Activated CD4-positive, alpha-beta T cell treated with anti-CD3 and anti-CD28 coated beads, Interleukin-2, Interleukin-6, amounts not matched to agents 100 ng/mL and 50 ng/mL, durations not matched to agents 16 hours and 8 hours (primary cell): ENCODE measurements at places on chromosomes 2 and 18.

GRCh38 chr2:77999376-77999775 lies 477.2 kb upstream of the LRRTM4 start:
- DNase-seq, result no peak

- no peak for DNase-seq
These were observed 57.1 kb upstream of the OTOS start for GRCh38 chr2:240197462-240198139.

DNA sequence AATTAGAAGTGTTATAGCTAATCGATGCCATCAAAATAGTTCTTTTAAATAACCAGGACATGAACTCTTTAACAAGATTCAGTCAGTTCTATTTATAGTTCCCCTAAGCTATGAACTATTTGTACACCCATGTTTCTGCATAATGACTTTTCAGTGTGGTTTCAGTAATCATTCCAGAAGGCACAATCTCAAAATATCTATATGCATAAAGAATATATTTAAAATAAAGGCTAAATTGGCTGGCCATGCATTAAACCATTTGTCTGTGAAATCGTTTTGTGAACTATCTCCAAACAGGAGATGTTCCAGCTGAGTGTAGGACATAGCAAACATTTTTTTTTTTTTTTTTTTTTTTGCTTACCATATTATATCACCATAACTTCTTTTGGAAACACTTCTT lies 719.3 kb downstream of the PLCL1 start:
- no peak for DNase-seq

DNA sequence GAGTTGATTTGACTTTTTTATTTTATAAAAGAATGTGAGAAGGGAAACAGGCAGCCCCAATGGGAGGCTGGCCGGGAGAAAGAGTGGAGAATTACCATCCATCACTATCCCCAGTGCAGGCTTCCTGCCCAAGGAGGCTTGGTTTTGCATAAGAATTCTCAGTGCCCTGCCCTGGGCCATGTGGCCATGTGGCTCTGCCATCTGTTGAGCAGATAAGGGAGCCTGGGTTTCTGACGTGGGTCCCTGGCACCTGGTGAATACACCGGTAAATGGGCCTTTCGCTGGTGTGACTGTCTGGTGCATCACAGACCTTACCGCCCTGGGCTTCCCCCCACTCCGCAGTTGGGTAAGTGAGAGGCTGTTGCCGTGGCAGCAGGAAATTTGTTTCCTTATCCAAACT lies 54.5 kb upstream of the TMEM163 start:
- no peak for DNase-seq

DNA sequence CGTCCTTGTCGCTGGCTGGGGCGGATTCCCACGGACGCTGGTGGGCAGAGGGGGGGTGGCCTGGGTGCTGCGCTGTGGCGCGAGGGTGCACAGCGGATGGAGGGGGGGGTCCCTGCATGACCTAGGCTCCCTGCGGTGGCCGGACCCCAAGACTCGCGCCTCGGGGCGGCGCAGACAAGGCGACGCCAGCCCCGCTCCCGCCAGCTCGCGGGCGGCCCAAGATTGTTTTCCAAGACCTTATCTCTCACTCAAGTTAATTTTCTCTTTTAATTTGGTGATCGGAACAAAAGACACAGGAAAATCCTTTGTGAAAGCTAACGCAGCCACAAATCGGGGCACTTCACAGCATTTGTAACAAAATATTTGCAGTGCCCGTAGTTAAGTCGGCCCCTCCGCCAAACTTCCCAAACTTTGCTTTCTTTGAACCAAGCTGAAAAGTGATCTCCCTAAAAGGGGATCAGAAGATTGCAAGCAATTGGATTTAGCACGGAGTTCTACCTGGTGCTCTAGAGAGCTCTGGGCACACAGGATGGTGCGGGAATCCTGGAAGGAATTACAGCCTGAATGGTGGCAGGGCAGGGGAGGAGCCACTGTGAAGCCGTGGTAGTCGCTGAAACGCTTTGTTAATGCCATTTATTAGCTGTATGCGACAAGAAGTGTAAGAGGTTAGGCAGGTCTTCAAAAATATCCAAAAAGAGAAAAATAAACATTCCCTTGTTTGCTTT lies 4.8 kb upstream of the ID2 start:
- DNase-seq, result no peak

GRCh38 chr2:108594982-108595464 lies 60.8 kb downstream of the LIMS1 start:
- DNase-seq, result peak; percentile 53

- no peak for DNase-seq
These were observed 49.8 kb downstream of the FBXO15 start for GRCh38 chr18:74097803-74098202.

DNA sequence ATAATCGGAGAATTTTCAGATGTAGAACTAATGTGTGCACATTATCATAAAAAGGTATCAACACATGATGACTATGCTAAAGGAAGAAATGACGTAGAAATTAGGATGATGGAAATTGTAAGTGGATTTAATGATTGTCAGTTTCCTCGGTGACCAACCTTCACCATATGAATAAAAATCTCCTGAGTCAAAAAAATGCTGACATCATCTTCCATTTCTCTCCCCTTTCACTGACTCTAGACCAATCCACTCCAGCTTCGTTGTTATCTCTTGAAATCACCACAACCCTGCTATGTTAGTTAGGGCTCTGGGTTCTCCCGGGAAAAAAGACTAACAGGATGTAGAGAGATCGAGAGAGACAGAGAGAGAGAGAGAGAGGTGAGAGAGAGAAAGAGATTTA lies 204.8 kb upstream of the KYNU start:
- no peak for DNase-seq

GRCh38 chr2:61887717-61888266 lies 664 bp downstream of the CCT4 start:
- peak; percentile 44 for DNase-seq

DNA sequence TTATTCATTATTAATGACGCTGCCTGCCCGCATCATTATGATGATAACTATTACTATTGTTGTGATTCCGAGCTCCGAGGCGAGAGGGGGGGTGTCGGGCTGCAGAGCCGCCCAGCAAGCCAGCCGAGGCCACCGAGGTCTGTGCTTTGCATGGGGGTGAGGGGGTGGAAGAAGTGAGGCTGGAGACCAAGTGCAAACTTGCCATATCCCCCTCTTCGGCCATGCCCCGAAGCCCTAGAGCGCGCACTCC lies 3.6 kb downstream of the BCL11A start:
- no peak for DNase-seq

GRCh38 chr2:113858764-113859163 lies 31.1 kb upstream of the ACTR3 start:
- no peak for DNase-seq

- peak; percentile 16 for DNase-seq
These were observed 228.7 kb upstream of the SLC8A1 start for GRCh38 chr2:40680547-40680946.

DNA sequence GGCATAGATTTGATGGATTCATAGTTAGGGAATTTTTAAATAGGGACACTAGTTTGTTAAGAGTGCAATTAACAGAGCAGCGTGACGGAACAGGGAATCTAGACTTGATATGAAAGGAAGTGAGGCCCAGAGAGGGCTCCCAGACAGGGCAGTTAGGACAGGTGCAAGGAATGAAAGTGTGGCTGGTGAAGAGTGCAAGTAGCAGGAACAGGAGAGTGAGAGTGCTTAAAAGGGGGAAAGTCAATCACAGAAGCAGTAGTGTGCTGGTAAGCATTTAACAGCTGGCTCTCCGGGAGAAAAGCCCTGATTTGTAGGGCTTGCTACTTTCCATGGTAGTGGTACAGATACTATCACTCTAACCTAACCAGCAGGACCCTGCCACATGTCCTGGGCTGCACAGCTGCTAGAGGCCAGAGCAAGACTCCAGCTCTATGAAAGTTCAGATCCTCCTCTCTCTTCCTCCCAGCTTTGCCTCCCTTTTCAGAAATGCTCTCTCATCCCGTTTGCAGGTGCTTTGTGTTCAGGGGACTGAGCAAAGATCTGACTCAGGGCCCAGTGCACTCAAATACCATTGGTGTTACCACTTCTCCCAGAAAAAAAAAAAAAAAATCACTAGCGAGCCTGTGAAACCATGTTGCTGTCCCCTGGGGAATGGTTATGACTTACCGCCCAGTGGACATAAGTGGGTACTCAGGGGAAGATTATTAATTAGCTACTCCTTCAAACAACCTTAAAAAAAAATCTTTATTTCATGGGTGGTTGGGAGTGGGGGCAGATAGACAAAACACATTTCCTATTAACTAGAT lies 18.1 kb upstream of the GCFC2 start:
- no peak for DNase-seq

- DNase-seq, result no peak
These were observed 541.7 kb upstream of the MEX3C start for GRCh38 chr18:51739044-51739666.

GRCh38 chr2:36351736-36352349 lies 3.7 kb upstream of the CRIM1 start:
- DNase-seq, result peak; percentile 51

DNA sequence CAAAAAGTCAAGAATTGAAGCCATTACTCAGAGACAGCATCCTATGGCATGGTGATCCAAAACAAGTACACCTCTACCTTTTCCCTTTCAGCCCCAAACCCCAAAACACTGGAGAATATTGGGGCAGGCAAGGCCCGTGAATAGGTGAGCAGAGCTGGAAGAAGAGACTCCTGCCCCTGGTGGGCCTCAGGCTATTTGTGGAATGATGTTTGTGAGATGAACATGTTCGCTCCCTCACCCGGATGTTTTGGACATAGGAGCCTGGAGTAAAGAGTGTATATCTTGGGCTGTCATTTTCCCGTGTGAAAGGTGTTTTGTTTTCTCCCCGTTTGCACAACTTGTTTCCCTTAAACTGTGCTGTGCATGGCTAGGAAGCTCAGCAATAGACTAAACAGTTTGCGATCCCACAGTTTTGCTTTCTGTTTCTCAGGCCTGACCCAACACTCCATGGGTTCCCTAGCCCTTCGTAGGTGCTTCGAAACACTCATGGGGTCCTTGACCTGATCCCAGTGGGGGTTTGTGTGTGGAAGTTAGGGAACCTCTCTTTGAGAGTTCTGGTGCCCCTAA lies 136.5 kb upstream of the TNP1 start:
- no peak for DNase-seq

DNA sequence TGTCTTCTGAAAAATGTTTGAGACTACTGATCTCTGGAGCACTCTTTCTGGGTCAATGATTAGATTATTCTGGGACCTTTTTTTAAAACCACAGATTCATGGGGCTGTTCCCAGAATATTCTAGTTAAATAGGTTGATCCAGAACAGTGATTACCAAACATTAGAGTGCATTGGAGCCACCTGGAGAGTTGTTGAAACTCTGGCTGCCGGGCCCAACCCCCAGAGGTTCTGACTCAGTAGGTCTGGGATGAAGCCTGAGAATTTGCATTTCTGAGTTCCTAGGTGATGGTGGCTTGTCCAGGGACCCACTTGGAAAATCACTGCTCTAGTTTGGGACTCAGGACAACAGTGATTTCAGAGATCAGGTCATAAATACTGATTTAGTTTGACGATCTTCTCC lies 197.3 kb downstream of the PTPRM start:
- DNase-seq, result no peak

DNA sequence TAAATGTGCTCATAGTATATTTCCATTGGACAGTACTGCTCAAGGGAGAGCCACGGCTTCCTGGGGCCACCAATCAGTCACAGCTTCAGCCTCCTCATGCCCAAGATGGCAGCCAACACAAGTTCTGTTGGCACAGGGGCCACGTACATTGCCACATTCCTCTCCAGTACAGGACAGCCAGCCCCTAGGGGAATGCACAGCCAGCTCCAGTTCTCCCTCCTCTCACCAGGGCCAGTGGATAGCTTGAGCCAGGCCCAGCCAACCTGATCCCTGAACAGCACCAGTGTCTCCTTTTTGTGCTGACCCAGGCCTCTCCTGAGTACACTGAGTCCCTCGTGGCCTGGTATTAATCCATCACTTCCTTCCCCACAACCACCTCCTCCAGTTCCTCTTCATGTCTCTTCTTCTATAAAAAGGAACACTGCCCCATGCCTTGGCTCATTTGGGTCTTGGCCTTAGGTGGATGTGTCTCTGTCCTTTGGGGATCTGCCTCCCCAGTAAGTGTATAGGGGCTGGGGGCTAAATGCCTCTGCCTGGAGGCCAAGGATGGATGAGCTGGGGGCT lies 168.7 kb downstream of the TNS1 start:
- no peak for DNase-seq

- DNase-seq, result no peak
These were observed 20.8 kb upstream of the CIDEA start for GRCh38 chr18:12233378-12233777.

DNA sequence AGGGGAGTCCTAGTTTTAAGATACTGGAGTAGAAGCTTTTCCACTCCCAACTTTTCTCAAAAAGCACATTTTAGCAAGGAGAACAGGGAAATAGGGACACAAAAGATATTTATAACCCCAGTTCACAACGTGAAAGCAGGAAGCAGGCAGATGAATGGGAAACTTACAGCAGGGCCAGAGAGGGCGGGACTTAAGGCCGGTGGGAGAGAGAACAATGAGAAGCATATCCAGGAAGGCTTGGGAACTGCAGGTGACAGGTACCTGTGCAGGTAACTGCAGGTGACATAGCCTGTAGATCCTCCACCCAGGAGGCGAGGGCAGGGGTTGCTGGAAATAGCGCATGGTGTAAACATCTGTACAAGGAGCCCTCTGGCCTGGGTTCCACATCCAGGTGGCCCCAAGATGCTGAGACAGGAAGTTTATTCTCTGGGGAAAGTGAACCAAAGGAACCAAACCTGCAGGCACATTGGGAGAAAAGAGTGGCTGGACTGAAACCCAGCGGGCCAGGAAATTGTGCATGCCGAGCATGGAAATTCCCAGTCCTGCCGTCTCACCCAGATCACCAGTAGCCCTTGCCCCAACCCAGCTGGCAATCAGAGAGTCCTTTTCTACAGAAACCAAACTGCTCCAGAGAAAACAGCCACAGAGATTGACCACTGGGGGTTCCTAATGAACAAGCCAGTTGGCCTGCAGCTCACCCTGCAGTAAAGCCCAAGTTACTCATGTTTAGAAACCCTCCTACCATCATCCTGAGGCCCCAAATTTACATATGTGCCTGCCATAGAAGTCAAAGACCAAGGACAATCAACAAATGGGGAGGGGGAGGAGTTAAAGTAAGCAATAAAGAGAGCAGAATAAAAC lies 24.3 kb upstream of the COL6A3 start:
- no peak for DNase-seq

DNA sequence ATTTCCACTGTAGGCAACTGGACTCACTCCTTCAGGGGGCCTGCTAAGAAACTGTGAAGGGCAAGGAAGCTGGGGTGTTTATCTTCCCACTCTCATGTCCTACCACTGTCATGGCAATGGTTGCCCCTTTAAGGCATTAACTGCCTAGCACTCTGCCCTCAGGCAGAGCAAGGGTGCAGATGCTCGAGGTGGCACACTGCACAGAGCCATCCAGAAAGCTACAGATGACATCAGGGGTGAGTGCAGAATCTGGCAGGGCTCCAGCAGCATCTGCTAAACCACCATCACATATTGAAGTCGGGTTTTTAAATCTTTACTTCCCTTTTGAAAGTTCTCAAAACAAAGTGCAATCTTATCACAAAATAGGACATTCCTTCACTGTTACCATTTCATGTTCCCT lies 75.4 kb downstream of the RAPGEF4 start:
- DNase-seq, result no peak
